ENCODE measurements at places on chromosomes 12 and 14.
A peak's percentile ranks its signal among the peaks of the same experiment; 100 is the strongest.

GRCh38 chr12:8157484-8158198 is 826 bp downstream of the ZNF705A start:
- DNase-seq: peak; percentile 41

GRCh38 chr12:52245962-52246569 is 13.0 kb downstream of the KRT7 start:
- no peak for DNase-seq

DNA sequence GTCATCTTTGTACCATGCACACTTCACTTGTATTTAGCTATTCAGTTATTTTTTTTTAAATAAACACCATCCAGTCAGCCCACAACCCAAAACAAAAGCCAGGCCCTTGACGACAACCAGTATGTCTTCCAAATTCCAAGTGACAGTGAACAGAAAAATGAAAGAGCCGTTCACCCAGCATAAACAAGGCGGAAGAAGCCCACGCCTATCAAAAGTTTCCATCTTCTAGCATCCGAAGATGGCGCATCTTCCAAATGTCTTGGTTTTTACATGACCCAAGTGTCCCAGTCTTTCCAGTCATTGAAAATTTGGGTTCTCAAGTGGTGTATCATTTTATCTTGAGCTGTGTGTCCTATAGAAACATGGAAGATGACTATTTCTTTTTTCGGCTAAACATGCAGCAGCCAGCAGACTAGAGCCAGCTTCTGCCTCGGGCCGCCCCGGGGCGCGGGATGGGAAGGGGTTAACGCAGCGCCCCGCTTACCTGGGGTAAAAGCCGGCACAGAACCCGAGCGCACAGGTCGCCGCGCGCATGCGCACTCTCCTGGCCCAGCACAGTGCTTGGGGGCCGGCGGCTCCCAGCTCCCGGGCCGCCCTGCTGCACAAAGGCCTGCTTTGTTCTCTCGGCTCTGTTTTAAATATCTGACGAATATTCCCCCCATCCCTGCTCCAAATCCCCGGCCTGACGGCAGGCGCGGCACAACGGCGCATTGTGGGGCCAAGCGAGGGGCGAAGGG is 164.8 kb downstream of the ZFP36L1 start:
- no peak for DNase-seq

DNA sequence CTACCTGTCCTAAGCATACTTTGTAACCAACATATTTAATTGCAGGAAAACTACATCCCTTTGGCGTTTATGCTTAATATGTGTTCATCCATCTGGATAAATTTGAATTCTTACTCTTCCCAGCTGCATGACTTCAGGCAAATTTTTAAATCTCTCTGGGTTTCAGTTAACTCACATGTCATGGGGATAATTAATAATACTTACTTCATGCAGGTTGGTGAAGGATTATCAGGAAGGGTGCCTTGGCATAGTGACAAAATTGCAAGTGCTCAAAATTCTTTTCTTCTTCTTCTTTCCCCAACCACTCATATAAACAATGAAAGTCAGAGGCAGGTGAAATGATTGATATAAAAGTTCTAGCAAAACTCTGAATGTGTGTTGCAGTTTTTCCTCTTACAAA is 15.9 kb downstream of the SYT10 start:
- DNase-seq: no peak

DNA sequence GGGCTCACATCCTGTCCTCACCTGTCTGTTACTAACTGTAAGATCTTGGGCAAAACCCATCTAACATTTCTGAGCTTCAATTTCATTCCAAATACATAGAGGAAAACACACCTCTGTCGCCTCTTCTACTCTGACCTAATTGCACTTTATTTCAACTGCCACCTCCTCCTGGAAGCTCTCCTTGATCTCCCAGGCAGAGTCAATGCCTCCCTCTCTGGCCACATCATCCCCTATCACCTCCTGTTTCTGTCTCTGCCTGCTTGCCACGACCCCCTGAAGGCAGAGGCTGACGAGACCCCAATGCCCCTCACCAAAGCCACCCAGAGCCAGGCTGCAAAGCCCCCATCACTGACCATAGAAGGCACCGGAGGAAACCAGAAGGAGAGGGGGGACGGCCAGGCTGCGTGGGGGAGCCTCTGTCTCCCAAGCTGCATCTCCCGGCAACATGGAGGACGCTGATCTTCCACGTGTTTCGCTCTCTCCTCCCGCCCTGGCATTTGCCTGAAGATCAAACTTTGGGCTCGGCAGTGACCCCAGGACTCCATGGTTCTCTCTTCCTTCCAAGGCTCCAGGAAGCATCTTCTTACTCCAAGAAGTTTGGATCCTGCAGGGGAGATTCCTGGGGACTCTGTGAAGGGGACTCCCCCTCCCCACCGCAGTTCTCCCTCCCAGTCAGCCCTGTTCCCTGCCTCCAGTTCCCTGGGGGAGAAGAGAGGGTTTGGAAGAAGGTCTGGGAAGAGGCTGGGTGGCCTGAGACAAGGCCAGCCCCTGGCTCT is 50.1 kb upstream of the BCL11B start:
- DNase-seq: no peak

DNA sequence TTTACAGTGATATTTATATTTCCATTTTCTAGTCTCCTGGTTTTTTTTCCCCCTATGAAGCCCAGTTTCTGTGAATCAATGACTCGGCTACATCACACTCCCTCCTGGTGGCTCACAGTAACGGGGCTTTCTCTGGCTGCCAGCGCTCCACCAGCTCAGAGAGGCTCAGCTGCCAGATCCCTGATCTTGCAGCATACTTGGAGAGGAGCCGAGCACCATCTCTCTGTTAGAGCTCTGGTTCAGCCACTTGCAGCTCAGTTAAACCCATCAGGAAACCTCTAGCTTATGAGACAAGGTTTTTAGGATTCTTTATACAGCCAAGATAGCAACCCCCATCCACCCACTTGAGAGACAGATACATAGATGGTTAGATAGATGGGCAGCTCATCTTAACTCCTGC is 74.6 kb downstream of the CIT start:
- DNase-seq: no peak

DNA sequence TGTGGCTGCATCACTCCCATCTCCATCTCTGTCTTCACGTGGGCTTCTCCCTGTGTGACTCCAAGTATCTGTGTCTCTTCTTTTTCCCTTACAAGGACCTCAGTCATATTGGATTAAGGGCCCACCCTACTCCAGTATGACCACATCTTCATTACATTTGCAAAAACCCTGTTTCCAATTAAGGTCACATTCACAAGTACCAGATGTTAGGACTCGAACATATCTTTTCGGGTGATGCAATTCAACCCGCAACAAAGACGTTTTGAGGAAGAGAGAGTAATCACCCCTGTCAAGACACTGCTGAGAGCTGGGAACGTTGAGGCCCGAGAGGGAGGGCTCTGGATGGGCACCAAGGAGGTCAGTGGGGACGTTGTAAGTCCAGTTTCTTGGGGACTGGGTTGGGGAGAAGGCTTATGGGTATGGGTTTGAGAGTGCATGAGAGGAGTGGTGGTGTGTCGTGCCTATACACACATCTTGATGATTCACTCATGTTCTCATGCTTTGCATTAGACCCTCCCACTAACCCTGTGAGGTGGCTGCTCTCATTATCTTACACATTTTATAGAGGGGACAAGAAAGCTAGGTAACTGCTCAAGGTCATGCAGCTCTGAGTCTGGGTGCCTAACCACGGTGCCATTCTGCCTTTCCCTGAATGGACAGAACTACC is 12.1 kb upstream of the IFI27 start:
- no peak for DNase-seq

- DNase-seq: no peak
Observed at GRCh38 chr12:48583728-48584127, 13.9 kb upstream of the LALBA start.

DNA sequence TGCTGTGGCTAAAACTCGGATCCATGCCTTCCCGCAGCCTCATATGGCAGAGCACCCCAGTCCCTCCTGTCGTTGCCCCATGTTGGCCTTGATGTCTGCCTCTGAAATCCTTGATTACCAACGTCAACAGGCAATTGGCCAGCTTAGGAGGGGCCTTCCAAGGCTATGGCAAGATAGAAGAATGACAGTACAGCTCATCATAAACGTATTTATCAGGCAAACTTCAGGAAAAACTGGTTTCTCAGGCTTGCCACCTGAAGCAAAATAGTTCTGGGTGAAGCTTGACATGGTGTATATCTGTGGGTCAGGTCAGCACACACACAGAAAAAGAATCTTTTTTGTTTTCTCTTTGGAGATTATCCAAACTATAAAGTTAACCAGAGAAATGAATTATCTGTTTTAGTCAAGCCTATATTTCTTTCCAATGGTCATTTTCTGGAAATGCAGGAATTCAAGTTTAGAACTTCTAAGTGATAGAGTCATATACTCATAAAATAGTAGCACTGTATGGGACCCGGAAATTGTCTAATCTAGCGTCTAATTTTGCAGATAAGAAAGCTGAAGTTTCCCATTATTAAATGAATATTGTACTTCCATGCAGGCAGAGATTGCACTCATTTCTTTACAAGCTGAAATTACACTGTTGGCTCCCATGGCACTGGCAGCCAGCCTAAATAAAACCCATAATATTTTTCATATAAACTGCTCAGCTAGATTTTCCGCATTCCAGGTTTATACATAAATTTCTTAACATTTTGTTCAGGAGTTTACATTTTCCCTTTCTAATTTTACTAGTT is 24.4 kb upstream of the DUSP16 start:
- DNase-seq: no peak

DNA sequence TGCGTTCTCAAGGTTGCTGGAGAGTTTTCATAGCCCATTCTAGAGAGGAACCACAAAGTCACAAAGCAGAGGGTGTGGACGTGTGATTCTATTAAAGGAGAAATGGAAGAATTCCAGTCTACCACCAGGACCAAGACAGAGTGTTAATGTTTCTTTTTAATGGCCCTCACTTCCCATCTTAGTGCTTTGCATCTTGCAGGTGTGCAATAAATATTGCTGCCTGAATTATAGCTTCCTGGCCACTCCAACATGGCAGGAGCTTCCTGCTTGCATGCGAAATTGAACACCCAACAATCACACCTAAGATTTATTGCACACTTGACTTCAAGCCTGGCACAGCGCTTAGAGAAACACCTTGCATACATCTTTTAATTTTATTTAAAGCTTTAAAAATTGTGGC is 22.4 kb upstream of the PPP1CC start:
- no peak for DNase-seq

- DNase-seq: no peak
Observed at GRCh38 chr12:93668919-93669418, 8.2 kb upstream of the CRADD start.

DNA sequence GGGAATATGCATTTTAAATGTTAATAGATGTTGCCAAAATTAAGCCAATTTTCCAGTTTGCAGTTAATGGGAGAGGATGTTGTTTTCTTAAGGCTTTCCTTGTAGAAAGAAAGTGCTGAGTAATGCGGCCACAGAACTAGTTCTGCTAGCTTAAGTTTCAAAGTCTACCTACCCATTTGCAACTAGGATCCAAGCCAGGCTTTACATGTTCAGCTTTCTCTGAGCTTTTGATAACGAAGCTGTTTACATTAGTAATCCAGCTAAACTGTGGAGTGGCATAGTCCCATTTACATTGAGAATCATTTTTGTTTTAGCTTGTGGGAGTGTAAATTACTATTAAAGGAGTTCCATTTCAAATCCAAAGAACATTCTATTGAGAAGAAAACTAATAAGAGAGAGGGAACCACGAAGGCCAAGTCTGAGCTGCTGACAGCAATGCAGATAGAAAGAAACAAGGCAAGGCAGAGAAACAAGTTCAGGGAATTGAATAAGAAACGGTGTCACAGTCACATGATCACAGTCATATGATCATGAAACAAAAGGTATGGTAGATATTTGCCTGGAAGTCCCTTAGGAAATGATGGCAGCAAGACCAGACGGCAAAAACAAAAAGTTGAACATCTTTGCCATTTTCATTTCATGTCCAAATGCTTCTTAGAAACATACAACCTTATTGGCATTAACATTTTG is 274.9 kb downstream of the PAWR start:
- no peak for DNase-seq

- DNase-seq: no peak
Observed at GRCh38 chr14:101480022-101480746, 81.1 kb upstream of the DIO3 start.

- no peak for DNase-seq
Observed at GRCh38 chr14:103286460-103286859, 47.6 kb upstream of the EIF5 start.

- peak; percentile 37 for DNase-seq
Observed at GRCh38 chr12:39157696-39158342, 252.4 kb upstream of the CPNE8 start.

GRCh38 chr14:23626946-23627345 is 9.2 kb upstream of the DHRS2 start:
- DNase-seq: no peak

DNA sequence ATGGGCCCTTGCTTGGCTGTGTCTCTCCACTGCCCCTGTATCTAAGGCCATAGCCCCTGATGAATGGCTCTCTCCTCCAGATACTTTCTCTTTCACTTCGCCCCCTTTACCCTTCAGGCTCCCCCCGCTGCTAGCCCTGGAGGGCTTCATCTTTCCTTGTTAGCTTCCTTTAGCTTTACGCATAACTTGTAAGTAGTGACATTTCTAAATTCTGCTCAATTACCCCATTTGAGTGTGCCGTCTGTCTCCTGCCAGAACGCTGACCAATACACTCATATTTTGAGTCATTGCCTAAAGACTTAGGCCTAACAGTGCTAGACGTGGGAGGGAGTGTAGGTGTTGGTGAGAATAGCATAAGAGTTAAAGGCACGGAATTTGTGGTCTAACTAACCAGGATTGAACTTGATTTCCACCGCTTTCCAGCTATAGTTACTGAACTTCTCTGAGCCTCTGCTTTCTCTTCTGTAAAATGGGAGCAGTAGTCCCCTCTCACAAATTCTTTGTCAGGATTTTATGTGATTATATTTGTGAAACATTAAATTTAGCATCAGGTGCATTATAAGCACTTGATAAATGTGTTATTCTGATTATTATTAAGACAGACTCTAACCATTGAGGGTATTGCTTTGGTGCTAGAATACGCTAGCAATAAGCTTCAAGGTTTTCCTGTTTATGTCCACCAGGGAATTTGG is 129.3 kb downstream of the ZFP36L1 start:
- no peak for DNase-seq

DNA sequence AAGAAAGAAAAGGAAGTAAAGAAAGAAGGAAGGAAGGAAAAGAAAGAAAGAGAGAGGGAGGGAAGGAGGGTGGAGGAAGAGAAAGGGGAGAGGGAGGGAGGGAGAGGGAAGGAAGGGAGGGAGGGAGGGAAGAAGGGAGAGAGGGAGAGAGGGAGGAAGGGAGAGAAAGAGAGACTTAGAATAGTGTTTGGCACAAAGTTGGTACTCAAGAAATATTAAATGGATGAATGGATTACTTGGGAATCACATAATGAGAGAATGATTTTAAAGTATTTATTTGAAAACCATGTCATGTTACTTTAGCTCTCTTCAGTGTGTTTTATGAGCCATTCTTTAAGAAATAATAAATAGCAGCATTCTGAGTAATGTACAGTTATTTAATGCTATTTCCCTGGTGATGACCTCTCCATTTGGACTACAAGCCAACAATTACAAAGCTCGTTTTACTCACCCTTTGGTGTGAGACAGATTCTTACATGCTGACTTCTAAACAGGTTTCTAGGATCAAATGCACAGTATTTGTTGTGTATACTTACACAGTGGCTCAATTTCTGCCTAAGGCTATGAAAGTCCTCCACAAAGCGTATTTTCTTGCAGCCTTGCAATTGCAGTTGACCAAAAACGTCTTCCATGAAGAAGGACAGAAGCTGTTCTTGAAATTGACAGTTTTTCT is 861 bp downstream of the IL26 start:
- DNase-seq: no peak

All from lung microvascular endothelial cell (primary cell).